NCI-H1694 (cell line): ENCODE measurements at places on chromosomes 16 and 17.

DNA sequence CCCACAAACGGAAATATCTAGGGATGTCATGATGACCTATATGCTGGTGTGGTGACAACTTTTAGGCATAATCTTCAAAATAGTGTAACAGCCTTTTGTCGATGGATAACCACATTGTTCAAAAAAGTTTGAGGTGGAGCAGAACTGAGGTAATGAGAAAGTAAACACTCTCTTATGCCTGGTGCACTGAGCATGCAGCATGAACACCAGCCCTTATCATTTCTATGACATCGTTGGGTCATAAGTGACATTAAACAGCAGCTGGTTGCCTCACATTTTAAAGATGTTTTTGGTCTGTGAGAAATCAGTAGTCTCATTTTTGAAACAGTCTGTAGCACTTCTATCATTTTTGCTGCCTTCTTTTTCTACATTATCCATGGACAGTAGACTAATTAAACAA lies 1.8 kb downstream of the KRT23 start:
- no peak for DNase-seq

DNA sequence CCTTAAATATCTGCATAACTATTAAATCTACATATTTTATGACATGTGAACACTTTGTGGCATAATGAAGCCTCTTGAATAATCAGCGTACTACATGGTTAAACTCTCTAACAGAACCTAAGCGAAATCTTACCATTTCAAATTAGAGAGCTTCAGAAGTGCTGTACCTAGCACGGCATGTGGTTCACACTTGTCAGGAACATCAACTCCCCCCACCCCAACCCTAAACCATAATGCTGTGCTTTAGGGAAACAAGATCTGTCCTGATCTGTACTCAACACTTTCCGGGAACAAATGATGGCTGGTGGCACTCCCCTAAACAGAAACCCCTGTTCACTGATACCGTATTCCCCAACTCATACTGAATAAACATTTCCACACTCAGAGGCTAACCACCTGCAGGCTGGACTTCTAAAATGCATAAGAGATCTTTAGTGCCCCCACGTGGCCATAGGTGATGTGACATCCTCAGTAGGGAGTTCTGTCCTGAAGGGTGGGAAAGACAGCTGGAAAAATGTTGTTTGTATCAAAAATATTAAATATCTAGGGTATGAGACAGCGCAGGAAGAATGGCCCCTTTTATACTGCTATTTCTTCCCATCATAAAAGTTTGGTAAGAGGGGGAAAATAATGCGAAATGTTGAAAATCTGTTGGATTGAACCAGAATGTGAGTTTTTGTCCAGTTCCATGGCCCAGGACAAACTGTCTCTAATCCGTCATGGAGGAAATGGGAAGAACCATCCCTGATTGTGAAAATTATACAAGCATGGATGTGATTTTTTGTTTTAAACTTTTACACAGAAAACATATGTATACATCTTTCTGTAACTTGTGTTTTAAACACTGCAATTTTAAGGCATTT lies 88.6 kb downstream of the USP31 start:
- peak; percentile 44 for DNase-seq

GRCh38 chr17:54956791-54957190 lies 11.7 kb downstream of the COX11 start:
- DNase-seq: no peak

- no peak for DNase-seq
Measured at GRCh38 chr17:42225646-42226045, 31.4 kb upstream of the GHDC start.

- DNase-seq: no peak
Measured at GRCh38 chr16:68296693-68297092, 14.1 kb downstream of the SLC7A6OS start.

- no peak for DNase-seq
Measured at GRCh38 chr16:5516115-5516514, 418.5 kb upstream of the EEF2KMT start.

- no peak for DNase-seq
Measured at GRCh38 chr16:72372087-72373045, 200.4 kb upstream of the PMFBP1 start.

- peak; percentile 32 for DNase-seq
Measured at GRCh38 chr16:2983706-2984136, 3.5 kb upstream of the PKMYT1 start.

DNA sequence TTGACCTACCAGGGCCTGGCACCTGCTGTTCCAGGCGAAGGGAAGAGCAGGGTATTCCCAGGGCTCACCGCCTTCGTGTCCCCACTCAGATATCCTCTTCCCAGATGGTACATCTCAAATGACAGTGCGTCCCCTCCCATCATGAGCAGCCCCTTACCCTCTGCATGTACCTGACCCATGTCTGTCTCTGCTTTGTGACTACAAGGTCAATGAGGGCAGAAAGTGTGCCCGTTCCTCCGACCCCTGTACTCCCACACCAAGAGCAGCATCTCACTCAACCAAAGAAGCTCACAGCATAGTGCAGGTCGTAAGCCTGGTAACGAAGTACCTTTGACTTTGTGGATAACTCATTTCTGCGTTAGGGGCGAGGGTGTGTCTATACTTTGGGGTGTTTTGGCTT lies 142.6 kb downstream of the KATNIP start:
- DNase-seq: no peak

DNA sequence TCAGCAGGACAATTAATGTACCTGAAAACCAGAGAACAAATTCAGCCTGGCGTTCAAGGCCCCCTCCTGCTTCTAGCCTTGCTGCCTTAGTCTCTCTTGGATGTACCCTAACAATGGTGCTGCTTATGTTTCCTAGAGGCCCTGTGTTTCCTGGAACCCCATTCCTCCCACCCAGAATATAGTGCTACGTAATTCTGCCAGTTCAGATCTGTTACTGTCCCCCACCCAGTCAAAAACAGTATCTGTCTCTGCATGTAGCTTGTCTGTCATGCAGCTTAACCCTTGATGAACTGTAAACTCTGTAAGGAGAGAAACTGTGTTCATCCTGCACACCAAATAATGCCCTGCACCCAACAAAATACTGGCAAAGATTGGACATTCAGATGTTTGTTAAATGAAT lies 6.8 kb downstream of the MRTFB start:
- no peak for DNase-seq

DNA sequence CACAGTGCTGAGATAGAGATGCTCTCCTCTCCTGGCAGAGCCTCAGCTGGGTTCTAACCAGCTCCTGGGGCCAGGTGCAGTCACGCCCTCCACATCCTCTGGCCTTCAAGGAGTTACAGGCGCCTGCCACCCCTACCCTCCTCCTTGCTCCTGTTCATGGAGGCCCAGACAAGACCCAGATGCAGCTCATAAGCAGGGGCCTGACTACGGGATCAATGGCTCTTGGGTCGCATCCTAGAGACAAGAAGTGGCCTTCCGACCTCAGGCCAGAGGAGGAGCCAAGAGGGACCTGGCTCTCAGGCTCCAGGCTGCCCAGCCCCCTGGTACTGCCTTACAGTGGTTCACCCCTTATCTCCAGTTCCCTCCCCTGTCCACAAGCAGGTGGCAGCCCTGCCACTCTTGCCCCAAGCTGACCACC lies 23.0 kb downstream of the ARHGAP27 start:
- no peak for DNase-seq

GRCh38 chr17:5587438-5588032 lies 3.2 kb upstream of the NLRP1 start:
- DNase-seq: peak; percentile 66

GRCh38 chr17:45651145-45651709 lies 132.9 kb upstream of the CRHR1 start:
- no peak for DNase-seq

- no peak for DNase-seq
Measured at GRCh38 chr17:46020998-46021397, 21.9 kb downstream of the STH start.

GRCh38 chr16:89045181-89045815 lies 48.4 kb upstream of the ACSF3 start:
- DNase-seq: no peak

DNA sequence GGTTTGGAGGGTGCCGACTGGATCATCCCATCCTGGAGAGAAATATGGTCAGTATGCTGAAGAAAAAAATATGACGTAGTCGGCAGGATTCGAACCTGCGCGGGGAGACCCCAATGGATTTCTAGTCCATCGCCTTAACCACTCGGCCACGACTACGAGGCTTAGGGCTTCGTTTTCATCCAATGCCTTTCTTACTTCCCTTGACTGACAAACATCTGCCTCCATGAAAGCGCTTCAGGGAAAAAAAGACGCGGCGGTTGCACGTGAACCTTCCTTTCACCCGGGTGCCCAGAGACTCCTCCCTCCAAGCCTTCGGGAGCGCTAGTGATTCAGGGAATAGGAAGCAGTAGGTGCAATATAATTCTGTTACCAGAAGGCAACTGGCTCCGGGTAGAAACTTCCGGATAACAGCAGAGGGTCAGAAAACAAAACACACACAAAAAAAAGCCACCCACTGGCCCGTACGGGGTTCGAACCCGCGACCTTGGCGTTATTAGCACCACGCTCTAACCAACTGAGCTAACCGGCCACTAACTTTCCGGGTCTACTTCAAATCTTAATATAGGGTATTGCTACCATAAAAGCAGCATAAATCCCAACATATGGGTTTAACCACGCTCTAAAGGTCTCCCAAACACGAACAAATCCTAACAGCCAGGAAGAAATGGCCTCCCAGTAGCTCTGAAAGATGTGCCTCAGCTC lies 16.3 kb upstream of the AURKB start:
- peak; percentile 97 for DNase-seq

GRCh38 chr17:77125432-77125901 lies 15.3 kb upstream of the SEC14L1 start:
- no peak for DNase-seq

GRCh38 chr16:89366561-89367537 lies 123.5 kb downstream of the ANKRD11 start:
- no peak for DNase-seq

DNA sequence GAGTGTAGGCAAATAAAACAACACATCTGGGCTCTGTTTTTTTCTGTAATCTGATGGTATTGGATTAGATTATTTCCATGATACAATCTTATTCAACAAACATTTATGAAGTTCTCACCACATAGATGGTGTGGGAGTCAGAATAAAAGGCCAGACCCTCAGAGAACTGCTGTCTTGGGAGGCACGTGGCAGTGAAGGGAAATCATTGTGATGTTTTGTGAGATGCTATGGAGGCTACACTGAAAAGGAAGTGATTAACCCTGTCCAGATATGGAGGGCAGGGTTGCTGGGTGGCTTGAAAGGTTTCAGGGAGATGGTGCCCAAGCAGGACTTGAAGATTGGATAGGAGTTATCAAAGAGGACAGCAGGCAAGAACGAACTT lies 35.6 kb downstream of the DHRS7B start:
- no peak for DNase-seq

DNA sequence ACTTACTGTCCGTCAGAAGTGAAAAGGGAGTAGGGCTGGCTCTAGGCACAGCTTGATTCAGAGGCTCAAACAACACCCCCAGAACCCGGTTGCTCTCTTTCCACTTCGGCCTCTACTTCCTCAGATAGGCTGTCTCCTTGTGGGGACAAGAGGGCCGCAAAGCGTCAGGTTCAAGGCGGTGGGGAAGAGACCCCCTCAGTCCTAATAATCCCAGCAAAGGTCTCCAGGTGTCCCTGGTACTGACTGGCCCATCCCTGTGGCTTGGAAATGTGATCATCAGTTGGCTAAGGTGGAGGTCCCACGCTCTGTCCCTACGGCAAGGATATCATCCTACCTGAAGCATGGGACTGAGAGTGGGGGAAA lies 26.0 kb downstream of the NGFR start:
- no peak for DNase-seq

DNA sequence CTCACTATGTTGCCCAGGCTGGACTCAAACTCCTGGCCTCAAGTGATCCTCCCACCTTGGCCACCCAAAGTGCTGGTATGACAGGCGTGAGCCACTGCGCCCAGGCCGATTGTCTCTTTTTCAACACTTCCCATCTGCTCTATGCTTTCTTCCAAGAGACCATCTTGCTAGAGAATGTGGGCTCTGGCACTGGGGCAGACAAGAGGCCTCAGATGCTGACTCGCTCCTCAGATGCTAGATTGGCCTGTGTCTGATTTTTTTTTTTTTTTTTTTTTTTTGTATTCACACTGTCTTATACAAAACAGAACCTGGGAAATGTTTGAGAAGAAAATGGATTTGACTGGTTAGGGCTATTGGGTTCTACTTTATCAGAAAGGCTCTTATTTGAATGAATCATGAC lies 58.2 kb downstream of the CYB5D2 start:
- no peak for DNase-seq

GRCh38 chr17:80481284-80482057 lies 5.1 kb upstream of the NPTX1 start:
- no peak for DNase-seq

GRCh38 chr17:31318298-31318801 lies 3.1 kb downstream of the EVI2A start:
- DNase-seq: no peak

GRCh38 chr17:81486199-81486810 lies 26.3 kb downstream of the ACTG1 start:
- DNase-seq: no peak

DNA sequence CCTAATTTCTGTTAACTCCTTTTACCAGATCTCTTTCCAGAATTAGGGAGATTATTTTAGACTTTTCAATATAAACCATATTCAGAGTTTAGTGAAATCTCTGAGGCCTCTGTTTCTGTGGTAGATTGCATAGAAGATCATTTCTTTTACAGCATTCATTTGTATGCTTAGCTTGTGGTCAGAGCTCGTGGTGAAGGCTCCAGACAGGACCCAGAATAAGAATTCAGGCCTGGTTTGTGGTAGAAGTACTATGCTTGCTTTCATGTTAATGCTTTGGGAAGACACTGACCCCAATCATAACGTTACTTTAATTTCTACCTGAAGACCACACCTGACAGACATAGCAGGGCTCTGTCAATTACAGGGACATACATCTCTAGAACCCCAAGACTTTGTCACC lies 258.1 kb downstream of the FTO start:
- no peak for DNase-seq

DNA sequence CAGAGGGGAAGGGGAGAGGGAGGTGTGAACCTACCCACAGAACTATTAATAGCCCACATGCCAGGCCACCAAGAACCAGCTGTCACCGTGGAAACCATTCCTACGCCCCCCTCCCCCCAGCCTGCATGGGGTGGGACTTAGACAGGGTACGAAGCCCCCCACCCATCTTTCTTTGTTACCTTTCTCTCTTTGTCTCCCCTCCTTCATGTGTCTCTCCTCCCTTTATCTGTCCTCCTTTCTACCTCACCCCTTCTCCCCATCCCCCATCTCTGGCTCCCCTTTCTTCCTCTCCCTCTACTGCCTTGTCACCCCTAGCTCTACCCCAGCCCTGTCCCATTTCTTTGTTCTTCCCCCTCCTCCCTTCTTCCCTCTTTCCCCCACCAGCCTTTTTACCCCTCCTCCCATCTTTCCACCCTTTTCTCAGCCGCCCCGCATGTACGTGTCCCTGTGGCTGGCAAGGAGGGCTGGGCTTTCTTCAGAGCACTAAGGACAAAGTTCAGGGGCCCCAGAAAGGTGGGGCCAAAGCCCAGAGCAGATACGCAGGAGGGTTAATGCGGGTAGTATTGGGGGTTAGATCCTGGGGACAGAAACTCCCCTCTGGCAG lies 8.0 kb downstream of the THRA start:
- DNase-seq: peak; percentile 73

GRCh38 chr17:56601591-56601990 lies 8.1 kb downstream of the NOG start:
- no peak for DNase-seq

- no peak for DNase-seq
Measured at GRCh38 chr16:22088642-22089041, 3.7 kb upstream of the VWA3A start.
